Activated T-cell treated with anti-CD3 and anti-CD28 coated beads, Interleukin-2, amount 50 U/mL, for 72 hours (primary cell): ENCODE measurements at places on chromosomes 16 and 17.

DNA sequence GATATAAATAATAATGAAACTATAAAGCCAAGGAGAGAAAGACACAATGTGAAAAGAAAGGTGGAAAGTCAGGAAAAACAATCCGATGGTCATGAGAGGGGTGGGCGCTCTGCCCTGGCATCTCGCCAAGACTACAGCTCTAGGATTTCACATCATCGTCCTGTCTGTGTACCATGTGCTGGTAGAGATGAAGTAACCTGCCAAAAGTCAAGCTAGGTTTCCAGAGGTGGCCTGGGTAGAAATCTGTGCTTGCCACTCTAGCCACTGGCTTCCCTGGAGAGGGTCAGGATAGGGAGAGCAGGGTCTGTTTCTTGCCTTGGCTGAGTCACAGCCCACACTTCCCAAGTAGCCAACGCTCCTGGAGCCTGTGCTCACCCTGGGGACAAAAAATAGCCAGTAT, 31.0 kb upstream of the TRAP1 start:
- no peak for DNase-seq

- no peak for DNase-seq
Measured at GRCh38 chr16:86892509-86892908, 314.2 kb downstream of the FOXL1 start.

DNA sequence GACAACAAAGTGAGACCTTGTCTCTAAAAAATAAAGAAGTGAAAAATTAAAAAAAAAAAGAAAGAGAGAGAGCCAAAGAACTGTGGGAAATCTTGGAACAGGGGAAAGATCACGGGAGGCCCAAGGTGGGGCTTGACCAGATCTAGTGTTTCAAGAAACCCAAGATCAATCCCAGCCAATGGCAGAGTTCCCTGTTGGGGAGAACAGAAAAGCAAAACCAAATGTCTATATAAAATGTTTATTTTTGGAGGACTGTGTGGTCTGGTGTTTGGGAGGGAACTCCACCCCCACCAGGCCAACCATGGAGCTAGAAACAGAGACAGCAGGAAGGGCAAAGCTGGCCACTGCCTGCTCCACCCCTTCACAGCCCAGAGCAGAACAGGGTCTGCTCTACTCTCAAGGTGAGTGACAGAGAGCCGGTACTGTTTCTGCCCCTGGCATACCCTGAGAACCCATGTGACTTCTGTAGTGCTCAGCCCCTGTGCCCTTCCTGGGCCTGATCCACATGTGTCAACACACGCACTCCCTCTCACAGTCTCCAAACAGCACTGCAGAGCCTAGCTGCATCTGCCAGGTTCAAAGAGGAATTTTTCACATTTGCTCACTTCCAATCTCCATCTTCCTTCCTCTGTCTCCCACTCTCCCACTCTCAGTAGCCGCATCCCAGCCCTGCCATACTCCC, 3.7 kb downstream of the TMEM101 start:
- no peak for DNase-seq

- DNase-seq = no peak
Measured at GRCh38 chr16:19582050-19582831, 26.7 kb downstream of the VPS35L start.

GRCh38 chr16:88497561-88498462, 44.7 kb downstream of the ZFPM1 start:
- DNase-seq = no peak

DNA sequence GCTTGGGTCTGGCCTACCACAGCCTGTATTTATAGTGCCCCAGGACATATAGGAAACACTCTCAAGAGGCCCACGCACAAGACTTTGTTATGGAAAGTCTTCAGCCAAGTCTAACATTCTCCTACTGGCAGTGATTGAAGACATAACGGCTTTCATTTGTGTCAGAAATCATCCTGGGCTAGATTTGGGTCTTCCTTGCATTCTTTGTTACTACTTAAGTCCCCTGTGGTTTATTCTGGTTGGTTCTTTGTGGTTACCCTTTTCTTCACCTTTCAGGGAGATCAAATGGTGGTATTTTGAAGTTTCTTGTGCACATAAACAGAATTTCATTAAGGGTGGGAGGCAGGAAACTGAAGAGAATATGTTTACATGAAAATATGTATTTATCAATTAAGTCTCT, 37.7 kb downstream of the REXO5 start:
- DNase-seq = no peak

- no peak for DNase-seq
Measured at GRCh38 chr17:14165616-14166015, 71.0 kb downstream of the CDRT15 start.

- no peak for DNase-seq
Measured at GRCh38 chr17:61970030-61970429, 42.2 kb upstream of the INTS2 start.

DNA sequence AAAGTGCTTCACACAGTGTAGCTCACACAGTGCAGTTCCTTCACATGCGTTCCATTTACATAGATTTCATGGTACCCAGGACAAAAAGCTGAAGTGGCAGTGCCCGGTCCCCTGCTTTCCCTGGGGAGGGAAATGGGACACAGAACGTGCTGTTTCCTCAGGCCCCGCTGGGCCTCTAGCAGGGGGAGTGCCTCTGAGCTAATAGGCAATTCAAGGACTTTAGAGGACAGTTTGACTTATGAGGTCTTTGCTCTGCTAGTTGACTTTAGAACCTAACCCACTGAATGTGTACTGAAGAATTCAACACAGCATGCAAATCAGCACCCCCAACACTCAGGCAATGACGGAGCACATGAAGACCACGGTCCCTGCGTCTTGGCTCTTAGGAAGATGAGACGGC, 6.8 kb downstream of the CDIP1 start:
- no peak for DNase-seq

DNA sequence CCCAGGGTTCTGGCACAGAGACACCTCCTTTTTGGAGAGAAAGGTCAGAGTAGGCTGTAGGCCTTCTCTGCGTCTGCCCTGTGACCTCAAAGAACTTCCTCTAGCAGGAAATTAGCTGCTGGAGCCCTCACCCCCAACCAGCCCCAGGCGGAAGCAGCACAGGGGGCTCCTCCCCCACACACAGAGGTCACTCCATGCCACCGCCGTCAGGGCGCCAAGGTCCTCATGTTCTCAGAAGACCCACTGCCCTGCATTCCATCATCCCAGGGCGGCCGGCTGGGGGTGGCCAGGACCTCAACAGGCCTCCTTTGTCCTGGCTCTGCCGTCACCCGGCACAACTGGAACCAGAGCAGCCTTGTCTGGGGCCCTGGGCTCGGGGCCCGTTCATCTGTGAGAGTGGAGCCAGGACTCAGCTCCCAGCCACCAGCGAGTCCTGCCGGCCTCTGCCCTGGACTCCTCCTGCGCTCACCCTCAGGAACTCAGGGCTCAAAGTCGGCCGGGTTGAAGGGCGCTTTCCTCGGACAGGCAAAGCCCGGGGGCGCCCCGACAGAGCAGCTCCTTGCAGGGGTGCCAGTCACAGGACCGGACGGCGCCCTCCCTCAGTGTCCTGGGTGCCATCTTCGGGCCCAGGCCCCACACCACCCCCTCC, 1.2 kb downstream of the TMC6 start:
- peak; percentile 78 for DNase-seq

- no peak for DNase-seq
Measured at GRCh38 chr17:50952889-50953288, 86.7 kb upstream of the TOB1 start.

DNA sequence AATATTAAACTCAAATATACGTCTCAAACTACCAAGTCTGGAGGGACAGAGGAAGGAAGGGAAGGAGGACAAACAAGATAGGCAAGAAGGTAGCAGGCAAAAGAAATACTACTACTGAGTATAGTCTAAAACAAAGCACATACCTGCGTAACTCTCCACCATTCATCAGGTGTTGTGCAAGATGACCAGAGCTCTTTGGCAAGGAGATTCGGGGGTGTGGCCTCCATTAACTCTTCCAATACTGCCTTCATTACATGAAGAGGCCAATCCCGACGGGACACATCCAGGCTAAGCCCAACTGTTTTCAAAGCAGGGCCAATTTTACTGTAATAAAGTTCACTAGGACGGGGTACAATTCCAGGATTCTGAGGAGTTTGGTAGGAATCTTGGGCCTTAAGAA, 38.2 kb upstream of the ARL6IP1 start:
- DNase-seq = no peak

DNA sequence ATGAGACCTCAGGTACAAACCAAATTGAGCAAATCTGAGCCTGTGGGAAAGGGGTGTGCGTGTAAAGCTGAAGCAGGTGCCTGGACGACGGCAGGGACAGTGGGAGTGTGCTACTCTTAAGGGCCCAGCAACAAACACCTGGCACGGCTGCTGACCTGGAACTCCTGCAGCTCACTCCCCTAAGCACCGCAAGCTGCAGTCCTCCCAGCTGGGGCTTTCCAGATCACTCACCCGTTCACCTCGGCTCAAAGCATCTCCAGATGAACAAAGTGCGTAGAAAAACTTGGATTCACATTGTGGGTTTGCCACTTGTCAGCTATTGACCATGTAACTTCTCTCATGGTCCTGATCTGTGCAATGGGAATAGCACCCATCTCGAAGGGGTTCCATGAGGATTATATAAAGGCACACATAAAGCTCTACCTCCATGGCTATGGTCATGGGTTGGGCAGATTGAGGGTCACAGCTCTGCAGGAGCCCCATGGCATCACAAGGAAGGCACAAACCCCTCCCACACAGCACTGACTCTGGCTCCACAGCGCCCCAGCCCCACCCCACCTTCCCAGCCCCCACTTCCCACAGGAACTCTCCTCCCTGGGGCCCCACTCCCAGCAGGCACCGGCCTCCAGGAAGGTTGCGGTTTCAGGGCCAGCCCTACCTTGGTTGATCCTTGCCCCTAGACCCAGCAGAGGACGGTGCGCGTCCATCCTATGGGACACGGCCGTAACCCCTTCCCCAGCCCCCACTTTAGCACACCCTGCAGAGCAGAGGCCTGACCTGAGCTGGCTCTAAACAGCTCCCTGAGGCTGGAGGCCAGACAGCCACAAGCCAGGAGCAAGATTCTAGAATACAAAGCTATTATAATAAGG, 21.9 kb downstream of the ST3GAL2 start:
- no peak for DNase-seq

DNA sequence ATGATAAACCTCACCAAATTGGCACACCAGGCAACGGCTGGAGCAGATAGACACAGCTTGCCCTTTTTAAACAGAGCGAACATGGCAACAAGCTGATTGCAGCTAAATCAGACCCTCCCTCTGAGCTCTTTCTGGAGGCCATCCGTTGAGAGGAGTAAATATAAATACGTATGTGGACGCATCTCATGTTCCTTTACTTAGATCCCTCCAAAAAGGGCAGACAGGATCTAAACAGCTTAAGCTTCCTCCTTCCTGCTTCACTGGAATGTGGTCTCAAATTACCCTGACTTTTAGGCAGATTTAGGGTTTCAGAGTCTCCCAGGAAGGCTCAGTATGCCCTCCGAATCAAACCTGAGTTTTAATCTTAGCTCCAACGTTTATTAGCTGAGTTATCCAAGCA, 204.7 kb upstream of the GOT2 start:
- no peak for DNase-seq

- DNase-seq = no peak
Measured at GRCh38 chr16:81280393-81280792, 34.4 kb upstream of the GAN start.

DNA sequence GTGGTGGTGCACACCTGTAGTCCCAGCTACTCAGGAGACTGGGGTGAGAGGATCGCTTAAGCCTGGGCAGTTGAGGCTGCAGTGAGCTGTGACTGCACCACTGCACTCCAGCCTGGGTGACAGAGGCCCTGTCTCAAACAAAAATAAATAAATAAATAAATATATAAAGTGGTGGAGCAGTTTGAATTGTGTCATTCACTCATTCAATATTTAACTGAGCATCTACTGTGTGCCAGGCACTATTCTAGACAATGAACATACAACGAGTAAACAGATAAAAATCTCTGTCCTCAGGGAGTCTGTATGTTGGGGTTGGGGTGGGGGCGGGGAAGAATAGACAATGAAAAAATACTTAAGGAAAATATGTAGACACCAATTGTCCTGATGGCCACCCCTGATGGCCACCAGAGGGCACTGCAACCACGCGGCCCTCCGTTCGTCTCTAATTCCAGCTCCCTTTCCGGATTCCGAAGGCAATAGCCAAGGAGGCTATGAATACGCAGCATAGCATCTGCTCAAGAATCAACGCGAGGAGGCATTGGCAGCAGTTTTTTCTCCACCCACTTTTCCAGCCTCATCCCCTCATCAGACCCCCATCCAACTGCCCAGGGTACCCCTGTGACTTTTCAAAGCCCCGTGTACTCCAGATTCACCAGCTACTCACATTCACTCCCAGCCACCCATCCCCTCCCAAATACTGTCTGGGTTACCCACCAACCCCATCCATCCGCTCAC, 21.4 kb downstream of the QPRT start:
- peak; percentile 68 for DNase-seq

DNA sequence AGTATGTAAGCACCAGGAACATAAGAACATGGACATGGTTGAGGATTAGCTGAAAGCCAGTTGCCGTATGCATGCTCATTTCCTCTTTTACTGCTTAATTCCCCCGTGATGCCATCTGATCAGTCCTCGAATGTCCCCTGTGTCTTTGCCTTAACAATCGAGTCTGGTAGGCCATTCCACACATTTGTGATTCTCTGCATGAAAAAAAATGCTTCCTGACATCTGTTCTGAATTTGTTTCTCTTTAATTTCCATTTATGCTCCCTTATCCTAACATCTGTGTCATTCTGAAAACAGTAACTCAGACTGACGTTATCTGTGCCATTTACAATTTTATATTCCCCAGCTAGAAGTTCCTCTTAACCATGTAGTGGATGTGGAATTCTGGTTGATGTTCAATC, 158.2 kb upstream of the TOX3 start:
- no peak for DNase-seq

GRCh38 chr17:12133183-12133582, 112.5 kb downstream of the MAP2K4 start:
- DNase-seq = no peak

- DNase-seq = no peak
Measured at GRCh38 chr16:78956859-78957258, 643.7 kb downstream of the MAF start.

DNA sequence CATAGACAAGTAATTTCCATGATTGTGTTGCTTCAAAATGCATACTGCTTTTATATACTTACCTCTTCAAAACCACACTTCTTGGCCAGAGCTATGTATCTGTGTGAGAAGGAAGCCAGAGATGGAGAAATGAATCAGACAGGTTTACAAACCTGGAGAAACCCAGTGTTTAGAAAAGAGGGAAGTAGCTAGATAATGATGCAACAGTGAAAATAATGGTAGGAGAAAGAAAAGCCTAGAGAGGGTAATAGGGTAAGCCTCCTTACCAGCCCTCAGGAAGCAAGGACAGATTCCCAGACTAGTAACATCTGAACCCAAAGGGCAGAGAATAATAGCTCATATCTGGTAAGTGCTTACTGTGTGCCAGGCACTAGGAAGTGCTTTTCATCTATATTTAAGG, 250.3 kb upstream of the CDH11 start:
- DNase-seq = no peak

GRCh38 chr16:21626659-21627277, 25.6 kb downstream of the IGSF6 start:
- no peak for DNase-seq

GRCh38 chr16:73543970-73544599, 496.2 kb upstream of the ZFHX3 start:
- DNase-seq = no peak
